ENCODE measurements at places on chromosomes 3 and 15.
A peak's percentile ranks its signal among the peaks of the same experiment; 100 is the strongest.

DNA sequence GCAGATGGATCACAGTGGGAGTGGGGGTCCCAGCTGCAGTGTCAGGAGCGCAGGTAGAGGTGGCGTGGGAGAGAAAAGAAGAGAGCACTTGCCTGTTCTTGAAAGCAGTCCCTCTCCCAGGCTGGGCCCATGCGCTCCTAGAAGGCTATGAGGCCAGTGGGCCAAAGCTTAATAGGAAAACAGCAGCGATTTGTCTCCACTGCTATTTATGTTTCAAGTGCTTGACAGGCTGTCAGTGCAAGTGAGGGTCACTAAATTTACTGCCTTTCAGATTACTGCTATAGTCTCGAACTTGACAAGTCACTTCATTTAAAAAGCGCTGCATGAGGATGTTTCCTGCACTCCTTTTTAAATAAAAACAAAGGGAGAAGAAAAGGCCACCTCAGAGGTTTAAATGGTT, 239.5 kb downstream of the GAP43 start:
- no peak for DNase-seq

- DNase-seq, result no peak
Measured at GRCh38 chr3:13608969-13609725, 60.2 kb downstream of the FBLN2 start.

- no peak for DNase-seq
Measured at GRCh38 chr3:67094167-67094566, 96.1 kb downstream of the KBTBD8 start.

DNA sequence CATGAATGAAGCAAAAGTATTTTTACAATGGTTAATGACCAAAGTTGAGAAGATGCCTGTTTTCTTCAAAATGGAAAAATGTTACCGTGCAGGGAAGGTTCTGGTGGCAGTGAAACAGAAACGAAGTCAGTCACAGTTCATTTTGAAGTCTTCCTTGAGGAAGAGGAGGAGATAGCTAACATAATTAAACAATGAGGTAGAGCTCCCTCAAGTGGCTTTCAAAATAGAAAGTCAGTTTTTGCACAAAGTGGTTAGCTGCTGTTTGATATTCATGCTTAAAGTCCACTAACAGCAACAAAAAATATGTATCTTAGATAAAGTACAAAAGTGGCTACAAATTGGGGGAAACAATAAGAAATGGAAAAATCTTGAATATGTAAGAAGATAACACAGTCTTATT, 87.3 kb downstream of the TFG start:
- no peak for DNase-seq

DNA sequence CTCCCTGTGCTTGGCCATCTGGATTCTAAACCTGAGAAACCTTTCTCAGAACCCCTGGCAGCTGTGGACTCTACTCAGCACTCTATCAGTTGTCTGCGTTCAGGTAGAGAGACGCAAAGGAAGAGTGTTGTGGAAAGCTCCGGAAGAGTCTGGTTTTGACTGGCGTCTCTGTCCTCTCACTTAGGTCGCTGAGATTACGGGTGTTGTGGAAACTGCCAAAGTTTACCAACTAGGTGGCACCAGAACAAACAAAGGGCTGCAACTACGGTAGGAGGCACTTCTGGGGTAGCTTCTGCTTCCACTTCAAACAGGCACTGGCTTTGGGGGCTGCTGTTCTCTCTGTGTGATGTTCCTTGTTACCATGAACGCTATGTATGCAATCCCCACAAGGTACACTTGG, 19.2 kb upstream of the ITPKA start:
- no peak for DNase-seq

DNA sequence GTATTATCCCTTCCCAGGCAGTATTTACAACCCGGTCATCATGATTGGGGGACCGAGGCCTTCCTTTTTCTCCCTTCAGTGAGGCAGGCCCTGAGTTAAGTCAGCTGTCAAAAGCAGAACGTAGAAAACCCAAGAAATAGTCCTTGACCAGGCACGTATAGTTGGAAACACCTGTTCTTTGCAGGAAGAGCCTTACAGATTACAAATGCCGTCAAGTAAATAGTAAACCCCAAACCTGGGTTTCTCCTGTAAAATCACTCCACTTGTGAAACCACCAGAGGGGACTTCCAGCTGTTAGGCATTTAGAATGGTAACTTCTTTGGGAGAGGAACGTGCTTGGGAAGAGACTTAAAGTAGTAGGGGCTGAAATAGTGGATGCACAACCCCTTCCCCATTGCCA, 1.0 kb upstream of the BTBD1 start:
- DNase-seq, result no peak

DNA sequence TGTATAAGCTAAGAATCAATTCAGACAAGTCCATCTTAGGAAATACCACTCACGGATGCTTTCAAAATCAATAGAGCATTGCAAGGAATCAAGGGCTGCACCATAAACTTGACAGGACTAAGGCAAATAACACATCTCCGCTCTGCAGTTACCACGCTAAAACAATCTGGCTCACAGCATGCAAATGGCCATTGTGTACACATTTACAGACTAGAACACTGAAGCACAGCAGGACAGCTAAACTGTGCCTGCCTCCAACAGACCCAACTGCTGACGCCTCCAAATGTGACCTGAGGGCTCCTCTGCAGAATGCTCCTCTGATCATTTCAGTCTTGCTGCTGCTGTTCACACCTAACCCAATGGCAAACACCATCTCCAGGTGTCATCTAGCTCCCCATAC, 104.3 kb downstream of the MEX3B start:
- DNase-seq, result no peak

GRCh38 chr3:178063461-178063860, 472.8 kb upstream of the KCNMB2 start:
- no peak for DNase-seq

DNA sequence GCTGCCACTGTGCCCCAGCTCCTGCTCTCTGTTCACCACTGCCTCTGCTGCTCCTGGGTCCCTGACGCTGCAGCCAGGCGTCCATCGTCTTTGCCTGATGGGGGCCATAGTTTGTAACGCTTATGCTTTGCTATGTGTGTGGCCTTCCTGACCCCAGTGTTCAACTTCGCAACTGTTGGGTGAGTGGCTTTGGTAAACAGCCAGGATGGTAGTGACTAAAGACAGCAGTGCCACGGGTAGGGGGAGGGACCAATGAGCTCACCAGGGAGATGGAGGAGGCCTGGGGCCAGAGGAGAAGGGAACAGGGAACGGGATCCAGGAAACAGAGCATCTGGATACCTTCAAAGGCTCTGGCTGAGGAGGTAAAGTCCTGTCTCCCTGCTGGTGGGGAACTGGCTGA, 75.9 kb upstream of the ALDH1L1 start:
- DNase-seq, result no peak

- DNase-seq, result no peak
Measured at GRCh38 chr3:134260987-134261386, 10.3 kb upstream of the RYK start.

DNA sequence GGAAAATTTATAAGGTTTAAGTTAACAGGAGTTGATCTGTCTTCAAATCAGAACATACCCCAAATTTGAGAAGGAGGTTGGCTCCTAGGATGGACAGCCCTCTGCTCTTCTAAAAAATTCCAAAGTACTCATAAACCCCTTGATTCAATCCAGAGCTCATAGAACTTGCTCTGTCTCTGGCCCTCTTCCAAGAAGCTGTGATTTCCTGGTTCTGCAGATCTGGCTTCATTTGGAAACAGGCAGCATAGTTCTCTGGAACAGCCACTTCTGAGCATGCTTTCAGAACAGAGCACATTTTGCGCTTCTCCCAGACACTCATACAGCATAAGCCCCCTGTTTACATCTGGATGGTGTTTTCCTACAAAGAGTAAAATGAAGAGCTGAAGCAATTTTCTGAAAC, 96.7 kb downstream of the KBTBD8 start:
- DNase-seq, result no peak

DNA sequence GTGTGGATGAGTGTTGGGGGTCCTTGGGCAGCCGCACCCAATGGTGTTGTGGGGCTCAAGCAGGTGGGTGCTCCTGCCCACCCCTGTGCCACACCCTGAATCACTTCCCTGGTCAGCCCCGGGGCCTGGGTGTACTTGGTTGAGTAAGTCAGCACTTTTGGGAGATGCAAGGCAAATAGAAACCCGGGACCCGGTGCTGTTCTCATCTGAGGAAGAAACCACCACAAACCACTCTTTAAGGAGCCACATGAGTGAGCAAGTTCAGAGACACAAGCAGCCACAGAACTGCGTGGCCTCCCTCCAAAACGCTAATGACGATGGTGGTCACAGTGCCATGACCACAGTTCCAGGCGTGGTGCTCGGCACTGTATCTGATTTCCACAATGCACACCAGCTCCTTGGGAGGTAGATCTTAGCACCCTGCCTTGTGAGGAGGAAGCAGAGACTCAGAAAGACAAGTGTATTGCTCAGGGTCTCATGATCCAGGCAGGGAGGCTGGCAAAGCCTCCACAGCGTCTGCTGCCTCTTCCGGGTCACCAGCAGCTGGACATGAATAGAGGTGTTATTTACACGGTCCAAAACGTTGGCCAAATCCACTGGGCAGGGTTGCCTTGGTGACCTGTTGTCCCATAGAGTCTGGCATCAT, 118.2 kb upstream of the ALDH1A3 start:
- DNase-seq, result no peak

- no peak for DNase-seq
Measured at GRCh38 chr3:51935886-51936755, 5.6 kb downstream of the RRP9 start.

DNA sequence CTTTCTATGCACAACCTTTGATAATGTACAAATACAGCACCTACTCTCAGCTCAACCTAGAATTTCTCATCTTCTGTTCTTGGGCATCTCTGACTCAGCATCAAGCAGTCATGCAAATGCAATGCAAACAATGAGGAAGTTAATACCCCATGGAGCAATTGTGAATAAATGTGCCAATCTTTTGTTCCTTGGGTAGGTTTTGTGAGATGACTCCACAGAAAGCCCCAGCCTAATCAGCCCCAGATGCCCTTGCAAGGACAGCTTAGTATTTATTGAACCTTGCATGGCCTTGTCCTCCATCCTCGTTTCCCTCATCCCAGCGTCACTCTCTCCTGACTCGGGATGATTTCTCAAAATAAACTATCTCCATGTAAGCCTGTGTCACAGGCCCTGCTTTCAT, 494.7 kb upstream of the NECTIN3 start:
- DNase-seq, result no peak

GRCh38 chr15:101723874-101724674, at the start of gene TARS3:
TSS of gene TARS3 (minus strand) at chr15:101724473. CDS start at chr15:101724387, 86 bp downstream.
- peak; percentile 94 for DNase-seq

DNA sequence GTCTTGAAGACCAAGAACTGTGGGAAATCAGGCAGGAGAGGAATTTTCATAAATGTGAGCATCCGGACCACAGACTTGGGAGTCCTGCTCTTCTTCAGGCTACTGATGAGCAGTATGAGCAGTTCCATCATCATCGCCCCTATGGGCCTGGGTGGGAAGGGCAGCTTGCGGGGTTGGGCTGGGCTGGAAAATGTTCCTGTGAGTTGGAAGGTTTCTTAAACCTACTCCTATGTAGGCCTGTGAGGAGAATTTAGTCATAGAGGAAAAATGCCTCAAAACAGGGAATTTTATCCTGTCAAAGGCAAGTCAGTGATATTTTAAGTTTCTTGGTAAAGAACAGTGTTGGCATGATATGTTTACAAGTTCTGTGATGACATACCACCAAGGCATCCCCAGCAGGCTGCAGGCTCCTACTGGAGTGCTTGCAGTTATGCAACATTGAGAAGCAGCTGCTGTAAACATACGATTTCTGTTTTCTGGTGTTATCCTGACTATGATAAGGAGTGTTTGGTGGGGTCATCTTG, 10.3 kb downstream of the MASP1 start:
- no peak for DNase-seq

- no peak for DNase-seq
Measured at GRCh38 chr3:120526011-120526870, 69.9 kb upstream of the NDUFB4 start.

- no peak for DNase-seq
Measured at GRCh38 chr3:5339967-5340535, 152.5 kb downstream of the EDEM1 start.

Data from stimulated activated CD8-positive, alpha-beta memory T cell treated with anti-CD3 and anti-CD28 coated beads, Interleukin-2, amount 100 ng/mL, for 48 hours (primary cell).